PC-9 (cell line): ENCODE measurements at places on chromosomes 2 and 18. TPM values are rescaled to one million over a fixed set of nuclear protein-coding genes. Genes with fewer than 3 reads are reported as not detected.

PDE1A gene
- 0.11 and 0.30 TPM in 2 replicates for total RNA-seq

GRCh38 chr2:233820774-233821105 is 33.6 kb downstream of the HJURP start:
- no peak for DNase-seq

GRCh38 chr2:239153806-239154591 is 246.8 kb downstream of the HDAC4 start:
- DNase-seq = no peak

GRCh38 chr2:239983004-239983778 is 42.0 kb downstream of the NDUFA10 start:
- DNase-seq = no peak

GRCh38 chr2:219119422-219120043 is 41.1 kb downstream of the NHEJ1 start:
- no peak for DNase-seq

DNA sequence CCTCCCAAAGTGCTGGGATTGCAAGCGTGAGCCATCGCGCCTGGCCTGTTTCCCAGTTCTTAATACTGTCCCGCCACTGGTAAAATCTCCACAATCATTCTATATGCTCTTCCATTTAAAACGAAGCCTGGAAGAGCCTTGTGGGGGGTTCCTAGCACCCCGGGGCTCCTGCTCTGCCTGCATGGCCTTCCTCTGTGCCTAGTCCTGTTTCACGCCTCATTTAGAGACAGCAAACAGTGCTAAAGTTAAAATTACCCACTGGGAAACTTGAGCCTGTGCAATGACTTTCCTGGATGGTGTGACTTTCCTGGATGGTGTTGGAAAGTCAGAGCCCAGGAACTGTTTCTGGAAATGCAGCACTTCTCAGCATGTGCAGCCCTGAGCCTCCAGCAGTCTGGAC is 55.0 kb downstream of the INPP5D start:
- DNase-seq = no peak

DNA sequence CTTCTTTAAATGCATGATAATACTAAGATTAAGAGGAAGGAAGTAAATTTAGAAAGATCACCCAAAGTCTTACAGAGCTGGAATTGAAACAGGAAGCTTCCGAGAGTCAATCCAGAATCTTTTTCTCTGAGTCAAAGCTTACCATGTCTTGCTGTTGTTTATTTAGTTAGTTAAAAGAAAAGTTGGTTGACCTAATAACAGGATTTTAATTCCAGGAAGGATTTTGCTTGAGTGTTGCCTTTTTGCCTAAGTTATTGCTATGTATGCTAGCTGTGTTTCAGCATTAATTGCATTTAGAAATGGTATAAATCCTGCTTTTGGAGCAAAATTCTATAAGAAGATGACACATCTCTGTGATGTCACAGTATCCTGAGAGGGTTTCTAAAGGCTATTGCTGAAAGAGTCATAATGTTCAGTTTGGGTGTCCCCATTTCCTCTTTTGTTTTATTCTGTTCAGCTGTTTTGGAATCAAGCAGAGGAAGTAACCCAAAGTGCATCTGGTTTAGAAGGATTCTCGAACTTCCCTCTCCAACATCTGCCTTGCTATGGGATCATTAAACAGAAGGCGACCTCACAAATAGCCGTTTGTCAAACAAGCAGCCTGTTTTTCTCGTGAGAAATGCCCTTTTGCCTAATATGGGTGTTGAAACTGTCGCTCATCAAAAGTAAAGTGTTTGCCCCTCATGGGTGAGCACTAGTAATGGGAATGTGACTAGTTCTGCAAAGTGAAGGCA is 271.5 kb upstream of the MMADHC start:
- DNase-seq = no peak
